Cardiac atrium fibroblast (primary cell): ENCODE measurements at places on chromosomes 5 and 9. TPM values are rescaled to one million over a fixed set of nuclear protein-coding genes. Genes with fewer than 3 reads are reported as not detected.

Gene KIF4B
- not detected in 2 replicates for total RNA-seq

Gene IFNA8
- total RNA-seq, result not detected in 2 replicates

Gene SYNPO
- 68.2 and 86.0 TPM in 2 replicates for total RNA-seq

Gene ADAMTSL2
- total RNA-seq, result 52.5 and 53.6 TPM in 2 replicates

Gene GFI1B
- under 0.01 TPM in 1 of 2 replicates, not detected in the other for total RNA-seq

Gene SPATA31D4
- total RNA-seq, result not detected in 2 replicates

Gene NR2F1
- total RNA-seq, result 85.9 and 157 TPM in 2 replicates

Gene PCDHGB6
- total RNA-seq, result 1.4 and 2.1 TPM in 2 replicates

Gene PCDHB16
- total RNA-seq, result 0.54 TPM in 1 of 2 replicates, not detected in the other

Gene DIMT1
- total RNA-seq, result 29.6 and 31.8 TPM in 2 replicates

Gene HSPA4
- 69.3 and 80.7 TPM in 2 replicates for total RNA-seq

Gene C5orf52
- not detected in 2 replicates for total RNA-seq

Gene PPIC
- total RNA-seq, result 39.4 and 42.4 TPM in 2 replicates

Gene EGR1
- total RNA-seq, result 30.8 and 64.1 TPM in 2 replicates

Gene FAM78A
- total RNA-seq, result 0.90 and 3.6 TPM in 2 replicates
